ENCODE measurements at places on chromosomes 12 and 14. TPM values are rescaled to one million over a fixed set of nuclear protein-coding genes. Genes with fewer than 3 reads are reported as not detected.
A peak's percentile ranks its signal among the peaks of the same experiment; 100 is the strongest.

DNA sequence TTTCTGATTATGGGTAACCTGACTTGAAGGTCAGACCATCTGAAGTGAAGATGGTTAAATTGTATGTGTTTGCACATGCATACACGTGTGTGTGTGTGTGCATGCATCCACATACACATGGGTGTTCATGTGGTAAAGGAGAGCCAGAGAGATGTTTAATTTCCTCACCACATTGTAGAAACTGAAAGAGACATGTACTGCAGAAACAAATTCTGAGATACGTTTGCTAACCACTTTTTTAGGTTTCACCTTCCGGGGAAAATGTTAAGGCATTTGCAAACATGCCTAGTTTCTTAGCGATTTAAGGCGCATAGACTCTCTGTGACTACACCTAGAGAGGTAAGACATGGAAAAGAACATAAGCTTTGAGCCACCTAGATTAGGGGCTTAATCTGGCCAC is 362.9 kb downstream of the RAD51B start:
- no peak for DNase-seq

GRCh38 chr12:123990511-123990910 is 17.5 kb downstream of the ZNF664 start:
- peak; percentile 13 for DNase-seq

DNA sequence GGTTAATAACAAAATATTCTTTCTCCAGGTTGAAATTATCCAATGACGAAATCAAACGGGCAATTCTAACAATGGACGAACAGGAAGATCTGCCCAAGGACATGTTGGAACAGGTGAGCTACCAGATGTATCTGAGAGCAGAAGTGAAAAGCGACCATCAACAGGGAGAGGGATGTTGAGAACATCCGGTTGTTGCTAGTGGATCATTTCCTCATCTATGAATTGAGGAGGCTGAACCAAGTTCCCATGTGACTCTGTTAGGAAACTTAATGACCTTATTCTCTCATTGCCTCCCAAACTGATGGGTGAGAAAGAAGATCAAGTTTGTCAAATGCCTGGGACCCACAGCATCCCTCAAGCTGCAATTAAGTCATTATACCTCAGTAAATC is 117.7 kb downstream of the GPR135 start:
- no peak for DNase-seq

DNA sequence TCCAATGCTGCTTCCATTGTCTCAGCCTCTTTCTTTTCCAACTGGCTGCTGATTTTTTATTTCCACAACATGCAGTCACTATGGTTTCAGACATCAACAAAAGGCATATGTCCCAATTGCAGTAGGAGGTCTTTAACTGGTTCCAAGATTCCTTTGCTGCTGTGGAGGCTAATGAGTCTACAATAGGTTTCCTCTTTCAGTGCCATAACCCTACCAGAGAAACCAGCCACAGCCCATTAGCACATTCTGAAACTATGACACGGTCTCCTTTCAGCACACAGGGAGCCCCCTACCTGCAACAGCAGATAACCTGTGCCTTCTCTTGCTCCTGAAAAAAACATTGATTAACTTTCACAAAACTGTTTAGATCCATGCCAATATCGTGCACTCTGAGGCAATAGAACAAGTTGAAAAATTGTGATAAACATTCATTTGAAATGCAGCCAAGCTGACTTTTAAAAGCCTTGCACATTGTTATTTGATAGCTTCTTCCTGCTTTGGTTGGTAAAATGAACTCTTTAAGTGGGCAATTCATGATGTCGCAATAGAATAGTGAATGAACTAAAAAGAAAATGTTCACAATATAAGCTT is 32.4 kb downstream of the PLEKHG7 start:
- peak; percentile 89 for DNase-seq

GRCh38 chr12:66636771-66637170 is 42.1 kb downstream of the GRIP1 start:
- no peak for DNase-seq

GRCh38 chr14:55892906-55893305 is 225.3 kb upstream of the PELI2 start:
- DNase-seq = no peak

GRCh38 chr12:123900871-123901376 is 71.7 kb downstream of the CCDC92 start:
- no peak for DNase-seq

DNA sequence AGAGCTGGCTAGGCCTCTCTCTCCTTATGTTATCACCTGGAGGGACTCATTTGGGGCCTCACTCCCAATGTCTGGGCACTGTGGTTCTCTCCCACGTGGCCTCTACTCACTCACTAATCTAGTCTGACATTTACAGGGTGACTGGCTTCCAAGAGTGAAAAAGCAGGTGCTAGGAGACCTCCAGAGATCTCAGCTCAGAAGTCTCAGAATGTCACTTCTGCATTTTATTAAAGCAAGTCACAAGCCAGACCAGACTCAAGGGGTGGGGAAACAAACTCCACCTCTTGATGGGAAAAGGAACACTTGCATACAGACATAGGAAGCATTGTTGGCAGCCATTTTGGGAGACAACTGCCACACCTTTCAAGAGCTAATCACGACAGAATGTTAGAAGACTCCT is 175.9 kb downstream of the MON2 start:
- DNase-seq = no peak

DNA sequence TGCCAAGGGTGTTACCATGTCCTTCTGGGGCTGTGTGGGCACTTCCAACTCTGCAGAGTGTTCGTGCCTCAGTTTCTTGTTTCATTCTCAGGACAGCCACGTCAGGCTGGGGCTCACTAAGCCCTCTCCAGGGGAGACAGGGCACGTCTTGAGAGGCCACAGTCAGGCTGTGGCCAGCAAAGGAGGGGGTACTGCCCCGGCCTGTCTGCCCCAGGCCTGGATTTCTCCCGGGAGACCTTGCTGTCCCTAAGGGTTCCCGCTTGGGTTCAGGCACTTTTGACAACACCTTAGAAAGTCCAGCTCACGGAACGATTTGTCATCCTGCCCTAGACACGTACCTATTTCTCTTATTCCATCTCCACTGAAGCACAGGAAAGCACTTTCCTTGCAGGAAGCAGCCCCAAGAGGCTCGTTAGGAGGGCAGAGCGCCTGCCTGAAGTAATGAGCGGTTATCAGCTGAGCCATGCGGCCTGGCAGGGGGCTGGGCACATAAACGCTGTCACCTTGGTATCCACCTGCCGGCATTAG is 290.4 kb upstream of the RTL1 start:
- DNase-seq = no peak

DNA sequence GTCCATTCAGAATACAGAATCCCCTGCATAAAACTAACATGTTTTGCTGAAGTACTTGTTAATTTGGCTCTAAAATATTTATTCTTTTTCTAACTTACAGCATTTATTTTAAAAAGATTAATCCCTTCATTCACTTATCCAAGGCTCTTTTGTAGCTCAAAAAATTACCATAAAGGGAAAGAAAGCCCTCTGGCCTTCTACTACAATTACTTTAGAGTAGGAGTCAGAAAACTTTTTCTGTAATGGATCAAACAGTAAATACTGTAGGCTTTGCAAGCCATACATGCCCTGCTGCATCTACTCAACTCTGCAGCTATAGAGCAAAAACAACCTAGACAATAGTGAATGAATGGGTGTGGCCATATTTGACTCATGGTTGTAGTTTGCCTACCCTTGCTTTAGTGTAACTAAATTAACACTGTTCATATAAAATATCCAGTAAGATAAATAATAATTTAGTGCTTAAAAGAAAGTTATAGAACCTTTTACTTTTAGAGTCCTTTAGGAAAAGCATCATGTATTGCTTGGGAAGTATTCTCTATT is 74.2 kb upstream of the ZFP36L1 start:
- no peak for DNase-seq

FAIM2 gene
- not detected for total RNA-seq

GRCh38 chr12:47387994-47388393 is 308.2 kb upstream of the AMIGO2 start:
- DNase-seq = no peak

DNA sequence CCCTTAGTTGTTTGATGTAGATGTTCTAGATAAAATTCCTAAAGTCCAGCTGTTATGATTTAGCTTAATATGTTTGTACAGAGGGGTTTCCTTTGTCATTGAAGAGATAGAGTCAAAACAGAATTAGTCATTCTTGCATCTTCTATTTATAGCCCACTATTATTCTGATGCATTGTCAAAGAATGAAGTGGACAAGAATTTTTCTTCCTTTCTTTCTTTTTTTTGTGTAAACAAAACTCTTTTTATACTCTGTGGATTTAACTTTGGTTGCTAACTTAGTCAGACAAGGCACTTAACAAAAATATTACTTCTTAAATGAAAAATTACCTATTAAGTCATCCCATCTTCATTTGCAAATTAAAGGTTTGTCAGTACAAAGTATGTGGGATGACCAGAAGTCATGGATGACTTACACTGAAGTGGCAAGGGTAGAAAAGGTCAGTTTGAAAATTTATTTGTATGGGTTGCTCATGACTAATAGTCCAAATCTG is 215.6 kb upstream of the DDHD1 start:
- DNase-seq = peak; percentile 50

DNA sequence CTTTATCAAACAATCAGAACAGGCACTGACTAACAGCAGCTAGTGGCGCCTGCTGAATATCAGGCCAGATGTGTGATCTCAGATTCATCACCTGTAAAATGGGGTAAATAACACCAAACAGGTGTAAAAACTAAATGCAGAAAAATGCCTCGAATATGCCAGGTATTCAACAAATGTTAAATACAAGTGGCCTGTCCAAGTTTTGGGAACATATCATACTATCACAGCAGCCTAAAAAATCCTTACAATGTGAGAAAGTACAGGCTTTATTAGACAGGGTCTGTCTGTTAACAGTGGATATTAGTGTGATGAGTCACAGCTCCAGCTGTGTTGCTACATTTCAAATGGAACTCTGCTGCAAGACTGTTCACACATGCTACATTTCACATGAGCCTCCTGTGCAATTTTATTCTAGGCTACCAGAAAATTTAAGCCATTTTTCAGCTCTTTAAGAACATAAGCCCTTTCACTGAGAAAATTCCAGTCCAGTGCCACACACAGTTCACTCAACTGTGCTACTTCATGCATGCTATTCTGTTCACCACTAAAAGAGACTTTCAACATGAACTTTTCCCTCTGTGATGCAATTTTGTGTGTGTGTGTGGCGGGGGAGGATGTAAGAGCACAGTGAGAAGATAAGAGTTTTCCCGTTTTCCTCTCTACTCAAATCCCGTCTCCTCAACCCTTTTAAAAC is 56.7 kb downstream of the MSRB3 start:
- DNase-seq = peak; percentile 63

FSCB gene
- total RNA-seq = not detected

KRT83 gene
- not detected for total RNA-seq

CLEC2A gene
- not detected for total RNA-seq

BHLHE41 gene
- total RNA-seq = under 0.01 TPM

- no peak for DNase-seq
Observed at GRCh38 chr12:11812241-11812585, 162.7 kb downstream of the ETV6 start.

DNA sequence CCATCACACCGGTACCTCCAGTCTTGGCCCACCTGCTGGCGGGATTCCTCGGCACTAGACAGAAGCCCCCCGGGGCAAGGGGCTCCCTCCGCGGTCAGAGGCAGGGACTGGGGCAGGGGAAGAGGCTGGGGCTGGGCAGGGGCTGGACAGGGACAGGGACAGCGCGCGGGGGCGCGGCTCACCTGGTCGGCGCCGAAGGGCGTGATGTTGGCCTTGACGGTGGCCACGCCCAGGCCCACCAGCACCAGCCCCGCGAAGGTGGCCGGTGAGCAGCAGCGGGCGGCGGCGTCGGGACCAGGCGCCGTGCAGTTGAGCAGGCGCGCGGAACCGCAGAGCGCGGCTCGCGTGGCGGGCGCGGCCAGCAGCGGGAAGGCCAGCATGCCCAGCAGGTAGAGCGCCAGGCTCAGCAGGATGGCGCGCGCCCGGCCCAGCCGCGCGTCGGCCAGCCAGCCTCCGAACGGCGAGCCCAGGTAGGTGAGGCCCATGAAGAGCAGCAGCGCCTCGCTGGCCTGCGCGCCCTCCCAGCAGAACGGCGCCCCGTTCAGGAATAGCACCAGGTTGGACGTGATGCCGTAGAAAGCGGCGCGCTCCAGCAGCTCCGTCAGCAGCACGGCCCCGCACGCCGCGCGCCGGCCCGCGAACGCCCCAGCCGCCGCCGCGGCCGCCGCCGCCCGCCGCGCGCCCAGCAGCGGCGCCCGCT is 392 bp downstream of the SLC15A4 start:
- DNase-seq = no peak

RNASE4 gene
- total RNA-seq = 12.4 TPM

EML5 gene
- total RNA-seq = under 0.01 TPM

PRR4 gene
- 0.40 TPM for total RNA-seq
